ENCODE measurements at places on chromosomes 7 and 10.

DNA sequence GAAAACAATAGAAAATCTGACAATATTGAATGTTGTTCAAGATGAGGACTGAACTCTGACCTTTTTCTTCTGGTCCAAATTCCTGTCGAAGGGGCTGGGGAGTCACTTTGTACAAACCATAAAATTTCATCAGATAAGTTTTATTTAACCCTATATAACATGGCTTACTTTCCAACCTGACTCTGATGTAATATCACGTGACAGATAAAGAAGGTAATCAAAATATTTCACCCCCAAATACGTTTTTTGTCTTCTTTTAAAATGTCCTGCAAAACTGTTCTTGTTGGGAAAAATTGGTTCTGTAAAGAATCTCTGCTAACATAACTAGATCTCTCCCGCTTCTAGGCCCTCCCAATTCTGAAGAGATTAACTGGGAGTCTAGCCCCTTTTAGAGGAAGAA, 90.9 kb upstream of the MDFIC start:
- DNase-seq = no peak

GRCh38 chr10:73965890-73966768, 31.8 kb upstream of the VCL start:
- DNase-seq = no peak

- DNase-seq = peak; percentile 59
Observed at GRCh38 chr10:100997360-100998182, 2.0 kb upstream of the LZTS2 start.

DNA sequence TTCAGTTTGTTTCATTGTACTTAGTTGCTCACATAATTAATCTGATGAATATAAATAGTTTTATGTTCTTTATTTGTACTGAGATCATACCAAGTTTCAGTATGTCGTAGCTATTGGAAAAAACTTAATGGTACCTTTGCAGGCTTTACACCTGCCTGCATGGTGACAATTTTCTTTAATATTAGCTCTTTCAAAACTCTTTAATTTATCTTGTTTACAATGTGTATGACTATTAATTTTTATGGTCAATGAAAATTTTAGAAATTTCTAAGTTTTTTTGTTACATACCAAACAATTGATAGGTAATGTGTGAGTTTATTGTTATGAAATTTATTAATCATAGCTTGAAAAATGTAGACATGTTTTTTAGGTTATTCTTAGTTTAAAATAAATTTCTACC, 4.0 kb downstream of the DYNC2I1 start:
- no peak for DNase-seq

GRCh38 chr7:152870106-152870693, 110.6 kb downstream of the ACTR3B start:
- DNase-seq = no peak

DNA sequence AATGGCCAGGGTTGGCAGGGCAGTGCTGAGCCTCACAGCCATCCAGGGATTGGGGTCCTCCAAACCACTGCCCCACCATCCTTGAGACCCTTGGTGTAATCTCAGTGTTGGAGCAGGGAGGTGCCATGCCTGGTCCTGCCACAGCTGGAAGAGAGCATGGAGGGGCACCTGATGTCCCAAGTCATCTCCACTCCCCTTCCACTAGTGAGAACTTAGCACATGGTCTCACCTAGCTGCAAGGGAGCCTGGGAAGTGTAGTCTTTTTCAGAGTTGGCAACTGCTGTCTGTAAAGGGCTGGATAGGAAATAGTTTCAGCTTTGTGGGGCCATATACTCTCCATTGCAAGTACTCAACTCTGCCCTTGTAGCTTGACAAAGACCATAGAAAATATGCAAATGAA, 238.7 kb downstream of the RPS24 start:
- no peak for DNase-seq

Data from CD4-positive, alpha-beta T cell (primary cell).